Ascending aorta (tissue), 2 donors: ENCODE measurements at places on chromosomes 11 and 22.

DNA sequence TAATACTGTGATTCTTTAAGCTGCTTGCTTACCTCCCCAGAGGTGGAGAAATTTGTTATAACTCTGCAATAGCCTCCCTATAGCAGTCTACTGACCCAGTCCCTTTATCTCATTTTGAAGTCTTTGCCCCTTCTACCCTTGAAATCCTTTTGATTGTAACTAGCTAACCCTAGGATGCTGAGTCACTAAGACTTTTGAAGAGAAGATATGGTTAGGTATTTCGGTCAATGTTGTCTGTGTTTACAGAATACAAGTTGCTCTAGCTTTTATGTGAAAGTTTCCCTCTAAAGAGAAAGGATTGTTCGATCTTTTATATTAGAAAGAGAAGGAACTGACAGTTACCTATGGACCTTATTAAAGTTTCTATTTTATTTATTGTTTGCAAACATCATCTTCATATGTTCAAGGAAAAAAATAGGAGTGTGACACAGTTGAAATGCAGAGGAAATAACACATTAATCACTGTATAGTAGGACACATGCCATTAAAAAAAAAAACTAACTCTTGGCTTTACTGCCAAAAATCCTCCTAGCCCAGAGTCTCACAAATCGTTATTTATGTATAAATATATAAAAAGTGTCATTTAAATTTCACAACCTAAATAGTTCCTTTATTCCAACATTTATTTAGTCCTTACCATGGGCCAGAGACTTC lies 3.1 kb downstream of the HYLS1 start:
- no peaks in the 10 kb centered on the region for H3K27me3 ChIP-seq
- no peak overlapping the region for H3K4me3 ChIP-seq
- H3K27ac ChIP-seq = no peak overlapping the region
- DNase-seq = no peak
- peaks cover 2% of the 10 kb centered on the region for H3K4me1 ChIP-seq
- peaks cover 18% of the 10 kb centered on the region for H3K36me3 ChIP-seq

DNA sequence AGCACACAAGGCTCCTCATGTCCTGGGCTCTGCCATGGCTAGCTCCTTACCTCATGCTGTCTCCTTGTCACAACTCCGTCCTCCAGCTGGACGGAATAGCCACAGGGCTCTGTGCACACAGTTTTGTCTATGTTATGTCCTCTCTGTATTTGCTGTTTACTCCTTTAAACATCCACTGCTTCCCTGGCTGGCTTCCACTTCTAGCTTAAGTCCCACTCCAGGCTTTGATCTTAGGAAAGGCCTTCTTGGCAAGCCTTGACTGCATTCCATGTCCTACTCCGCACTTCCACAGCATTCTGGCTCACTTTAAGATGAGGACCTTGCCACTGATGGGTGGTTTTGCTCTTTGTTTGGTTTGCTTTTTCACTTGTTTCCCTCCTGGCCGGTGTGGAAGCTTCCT lies 22.9 kb upstream of the ROBO3 start:
- peaks cover 33% of the 10 kb centered on the region for H3K27me3 ChIP-seq
- no peak for DNase-seq
- no peak overlapping the region for H3K4me3 ChIP-seq
- no peaks in the 10 kb centered on the region for H3K36me3 ChIP-seq

DNA sequence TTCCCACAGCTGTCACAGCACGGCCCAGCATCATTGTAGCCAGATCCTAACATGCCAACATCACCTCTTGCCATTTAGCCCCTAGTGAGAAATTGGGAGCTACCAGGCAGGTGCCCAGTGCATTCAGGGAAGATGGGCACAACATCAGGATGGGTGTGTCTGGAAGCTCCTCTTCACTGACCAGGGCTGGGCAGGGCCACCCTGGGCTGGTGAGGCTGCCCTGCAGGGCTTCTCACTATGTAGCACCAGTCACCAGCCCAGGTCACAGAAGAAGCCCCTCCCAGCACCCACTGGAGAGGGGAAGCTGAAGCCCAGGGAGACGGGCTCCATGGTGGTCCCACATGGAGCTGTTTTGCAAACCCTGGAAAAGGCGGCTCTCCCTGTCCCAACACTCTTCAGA lies 13.9 kb downstream of the ZNF74 start:
- no peak for DNase-seq
- no peak overlapping the region for H3K27ac ChIP-seq
- no peak overlapping the region for H3K4me3 ChIP-seq
- peaks cover 23% of the 10 kb centered on the region for H3K36me3 ChIP-seq
- H3K27me3 ChIP-seq = no peaks in the 10 kb centered on the region

- no peak overlapping the region for H3K4me3 ChIP-seq
- peaks cover 49% of the 10 kb centered on the region for H3K36me3 ChIP-seq
- H3K27me3 ChIP-seq = no peaks in the 10 kb centered on the region
These were observed 13.4 kb downstream of the CXCR5 start for GRCh38 chr11:118896921-118897591.

DNA sequence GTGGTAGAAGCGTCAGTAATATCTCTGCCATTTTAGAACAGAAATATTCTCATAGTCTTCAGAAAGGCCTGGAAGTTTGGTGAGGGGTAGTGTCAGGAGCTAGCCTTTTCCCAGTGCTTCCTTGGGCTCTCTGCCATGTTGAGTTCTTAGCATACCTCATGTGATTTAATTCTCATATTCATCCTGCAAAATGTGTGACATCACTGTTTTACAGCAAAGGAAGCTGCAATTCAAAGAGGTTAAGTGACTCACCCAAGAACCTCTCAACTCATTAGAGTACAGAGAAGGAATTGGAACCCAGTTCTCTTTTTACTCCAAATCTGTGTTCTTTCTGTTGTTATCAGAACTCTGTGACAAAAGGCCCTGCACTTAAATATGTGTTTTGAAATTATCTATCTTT lies 72.1 kb downstream of the RNF169 start:
- DNase-seq = no peak
- H3K4me3 ChIP-seq = no peak overlapping the region
- H3K27me3 ChIP-seq = no peaks in the 10 kb centered on the region
